ENCODE measurements at places on chromosomes 16 and 17.

GRCh38 chr16:64434526-64435069 lies 687.3 kb downstream of the CDH11 start:
- no peak for DNase-seq

DNA sequence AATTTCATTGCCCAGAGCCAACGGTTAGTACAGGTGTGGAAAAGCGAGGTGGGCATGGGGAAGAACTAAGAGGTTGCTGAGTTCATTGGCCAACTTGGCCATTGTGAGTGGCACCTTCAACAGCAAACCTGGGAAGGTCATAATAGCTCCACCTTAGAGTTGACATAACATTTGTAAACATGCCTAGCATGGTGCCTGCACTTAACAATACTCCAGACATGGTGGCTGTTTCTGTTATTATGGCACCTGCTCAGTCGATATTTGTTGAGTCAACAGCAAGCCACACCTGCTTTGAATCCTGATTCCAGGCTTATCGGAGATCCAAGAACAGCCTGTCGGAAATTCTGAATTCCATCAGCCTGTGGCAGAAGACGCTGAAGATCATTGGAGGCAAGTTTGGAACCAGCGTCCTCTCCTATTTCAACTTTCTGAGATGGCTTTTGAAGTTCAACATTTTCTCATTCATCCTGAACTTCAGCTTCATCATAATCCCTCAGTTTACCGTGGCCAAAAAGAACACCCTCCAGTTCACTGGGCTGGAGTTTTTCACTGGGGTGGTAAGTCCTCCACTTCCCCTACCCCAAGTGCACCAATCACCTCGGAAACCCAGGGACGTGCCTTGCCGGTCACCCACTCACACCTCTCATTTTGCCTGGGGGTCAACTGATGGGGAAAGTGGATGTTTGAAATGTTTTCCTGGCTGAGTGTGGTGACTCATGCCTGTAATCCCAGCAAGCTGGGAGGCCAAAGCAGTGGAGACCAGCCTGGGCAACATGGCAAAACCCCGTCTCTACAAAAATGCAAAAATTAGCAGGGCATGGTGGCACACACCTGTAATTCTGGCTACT lies 46.0 kb downstream of the TMC5 start:
- no peak for DNase-seq

GRCh38 chr17:36011201-36011600 lies 6.6 kb downstream of the CCL23 start:
- no peak for DNase-seq

- DNase-seq = no peak
Observed at GRCh38 chr17:61519754-61520440, 67.7 kb downstream of the TBX4 start.

GRCh38 chr16:12529582-12529981 lies 274.1 kb downstream of the CPPED1 start:
- DNase-seq = no peak

DNA sequence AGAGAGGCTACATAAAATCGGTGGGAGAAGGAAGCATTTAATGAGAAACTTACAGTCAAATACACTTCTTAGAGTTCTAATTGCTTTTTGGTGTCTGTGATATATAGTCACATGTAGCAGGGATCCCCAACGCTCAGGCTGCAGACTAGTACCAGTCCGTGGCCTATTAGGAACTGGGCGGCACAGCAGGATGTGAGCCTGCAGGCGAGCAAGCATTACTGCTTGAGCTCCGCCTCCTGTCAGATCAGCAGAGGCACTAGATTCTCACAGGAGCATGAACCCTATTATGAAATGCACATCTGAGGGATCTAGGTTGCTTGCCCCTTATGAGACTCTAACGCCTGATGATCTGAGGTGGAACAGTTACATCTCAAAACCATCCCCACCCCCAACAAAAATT lies 158.5 kb downstream of the TANC2 start:
- DNase-seq = no peak

DNA sequence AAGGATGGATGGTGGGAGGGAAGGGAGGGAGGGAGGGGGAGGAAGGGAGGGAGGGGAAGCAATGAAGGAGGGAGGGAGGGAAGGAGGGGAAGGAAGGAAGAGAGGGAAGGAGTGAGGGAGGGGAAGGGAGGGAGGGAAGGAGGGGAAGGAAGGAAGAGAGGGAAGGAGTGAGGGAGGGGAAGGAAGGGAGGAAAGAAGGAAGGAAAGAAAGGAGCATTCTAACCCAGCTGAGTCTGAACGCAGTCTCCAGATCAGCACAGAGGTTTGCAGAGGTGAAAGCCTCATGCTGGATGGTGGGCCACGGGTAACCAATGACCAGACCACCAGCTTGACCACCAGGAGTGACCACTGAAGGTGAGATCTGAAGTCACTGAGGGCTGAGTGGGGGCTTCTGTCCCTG lies 18.6 kb downstream of the CCL17 start:
- no peak for DNase-seq

GRCh38 chr16:85204242-85205010 lies 92.2 kb upstream of the CIBAR2 start:
- DNase-seq = no peak

DNA sequence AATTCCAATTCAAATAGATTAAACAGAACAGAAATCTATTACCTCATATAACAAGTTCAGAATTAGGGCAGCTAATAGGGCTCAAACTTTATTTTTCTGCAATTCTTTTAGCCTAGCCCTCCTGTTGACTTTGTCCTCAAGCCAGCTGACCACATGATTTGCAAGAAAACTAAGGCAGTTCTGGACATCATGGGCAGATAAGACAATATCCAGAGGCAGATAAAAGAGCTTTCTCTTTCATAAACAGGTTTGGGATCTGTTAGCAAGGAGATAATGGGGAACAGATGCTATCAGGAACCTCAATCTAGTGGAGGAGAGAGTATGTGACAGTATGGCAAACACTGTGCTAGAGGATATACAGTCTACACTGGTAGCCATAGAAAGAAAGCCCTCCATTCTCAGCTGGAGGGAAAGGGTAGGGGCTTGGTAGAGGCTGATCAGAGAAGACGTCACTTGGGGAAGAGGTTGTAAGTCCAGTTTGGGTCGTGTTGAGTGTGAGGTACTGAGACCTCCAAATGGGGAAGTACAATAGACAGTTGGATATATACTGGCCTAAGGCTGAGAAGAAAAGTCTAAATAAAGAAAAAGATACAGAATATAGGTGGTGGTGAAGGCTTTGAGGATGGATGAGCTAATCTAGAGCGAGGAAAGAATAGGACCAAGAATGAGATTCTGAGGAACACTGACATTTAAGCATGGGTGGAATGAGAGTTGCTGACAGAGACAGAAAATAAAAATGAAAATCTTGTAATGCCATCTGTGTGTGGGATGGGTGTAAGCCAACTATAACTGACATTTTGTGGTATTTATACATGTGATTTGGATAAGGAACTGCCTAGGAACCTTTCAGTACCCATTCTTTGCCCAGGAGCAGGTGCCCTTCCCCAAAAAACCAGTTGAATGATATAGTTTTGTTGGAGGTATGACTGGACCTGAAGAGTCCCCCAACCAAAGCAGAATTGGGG lies 67.4 kb downstream of the CYB561 start:
- DNase-seq = no peak

DNA sequence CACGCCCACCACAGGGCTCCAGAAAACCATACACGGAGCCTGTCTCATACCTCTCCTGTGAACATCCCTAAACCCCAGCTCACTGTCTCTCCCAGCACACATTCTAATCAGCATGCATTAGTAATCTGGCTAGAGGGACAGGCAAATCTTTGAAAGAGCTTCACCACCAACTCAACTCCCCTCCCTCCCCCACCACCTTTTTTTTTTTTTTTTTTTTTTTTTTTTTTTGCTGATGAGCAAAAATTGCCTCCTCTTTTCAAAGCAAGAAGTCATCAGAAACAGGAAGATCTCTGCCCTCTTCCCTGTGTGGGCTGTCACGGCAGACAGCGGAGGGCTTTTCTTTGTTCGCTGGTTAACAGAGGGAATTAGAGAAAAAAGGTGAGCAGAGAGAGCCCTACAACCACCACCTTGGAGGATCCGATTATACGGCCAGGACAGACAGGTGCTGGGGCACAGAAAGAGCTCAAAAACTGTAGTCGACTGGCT lies 19.9 kb downstream of the GAS7 start:
- no peak for DNase-seq

GRCh38 chr17:81422776-81423697 lies 27.8 kb downstream of the BAHCC1 start:
- no peak for DNase-seq

DNA sequence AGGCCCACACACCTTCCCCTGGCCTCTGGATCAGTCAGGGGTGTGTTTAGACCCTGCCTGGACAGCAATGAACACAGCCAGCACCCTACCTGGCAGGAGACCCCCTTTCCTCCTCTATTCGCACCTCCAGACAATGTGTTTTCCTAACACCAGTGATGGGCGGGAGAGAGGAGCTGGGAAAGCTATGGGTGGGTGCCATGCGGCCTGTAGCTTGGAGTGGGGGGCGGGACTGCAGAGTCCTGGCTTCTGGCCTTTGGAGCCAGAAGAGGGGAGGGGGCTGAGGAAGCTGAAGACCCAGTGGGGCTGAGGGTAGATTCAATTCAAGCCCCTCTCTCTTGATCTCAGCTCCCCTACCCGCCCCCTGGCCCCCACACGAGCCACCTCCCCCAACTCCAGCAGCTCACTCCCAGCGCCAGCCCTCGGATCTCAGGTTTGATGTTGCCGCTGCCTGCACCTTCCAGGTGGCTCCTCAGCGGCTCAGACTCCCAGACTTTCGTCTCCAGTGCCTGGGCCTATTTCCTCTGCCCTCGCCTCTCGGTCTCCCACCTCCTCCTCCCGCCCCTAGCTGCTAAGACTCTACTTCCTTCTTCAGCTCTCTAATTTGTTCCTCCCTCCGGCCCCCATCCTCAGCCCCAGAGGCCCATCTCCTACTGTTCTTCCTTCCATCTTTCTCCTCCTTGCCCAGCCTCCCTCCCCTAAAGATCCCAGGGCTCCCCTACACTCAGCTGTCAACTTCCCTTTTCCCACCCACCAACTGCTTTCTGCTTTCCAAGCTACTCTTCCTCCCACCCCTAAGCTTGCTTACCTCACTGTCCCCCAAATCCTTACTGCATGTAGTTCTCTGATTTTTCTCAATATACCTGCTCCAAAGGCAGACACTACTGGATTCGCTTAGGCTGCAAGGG lies 6.8 kb upstream of the SP6 start:
- DNase-seq = no peak

DNA sequence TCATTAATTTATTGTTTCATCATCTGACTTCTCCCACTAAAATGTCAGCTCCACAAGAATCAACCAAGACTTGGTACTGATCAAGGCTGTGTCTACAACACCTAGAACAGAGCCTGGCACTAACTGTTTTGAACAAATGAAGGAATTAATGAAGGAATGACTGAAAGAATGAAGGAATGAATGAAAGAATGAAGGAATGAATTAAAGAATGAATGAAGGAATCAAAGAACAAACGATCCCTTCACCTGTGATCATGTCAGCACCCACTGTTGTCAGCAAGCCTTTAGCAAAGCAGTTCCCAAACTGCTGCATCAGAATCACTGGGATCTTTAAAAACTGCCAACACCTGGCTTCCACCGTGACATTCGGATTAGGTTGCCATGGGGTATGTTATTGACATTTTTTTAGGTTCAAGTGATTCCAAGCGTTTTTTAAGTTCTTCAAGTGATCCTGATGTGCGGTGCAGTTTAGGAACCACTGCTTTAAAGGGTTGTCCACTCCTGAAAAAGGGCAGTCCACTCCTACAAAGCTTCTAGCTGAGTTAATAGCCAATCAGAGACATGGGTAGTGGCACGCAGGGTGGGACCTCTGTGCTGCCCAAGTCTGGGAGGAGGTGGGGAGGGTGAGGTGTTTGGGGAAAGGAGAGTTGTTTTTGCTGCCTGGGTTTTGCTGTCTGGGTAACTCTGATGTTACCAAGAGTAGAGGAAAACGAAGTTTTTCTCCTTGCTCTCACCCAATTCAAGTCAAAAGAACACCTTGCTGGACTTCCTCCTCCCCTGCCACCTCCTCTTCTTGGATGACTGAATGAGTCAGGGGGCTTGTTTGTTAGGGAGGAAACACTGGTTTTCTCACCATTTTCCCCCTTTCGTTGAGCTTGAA lies 89.7 kb downstream of the RAB11FIP4 start:
- no peak for DNase-seq

- DNase-seq = no peak
Observed at GRCh38 chr17:42422412-42422957, 571 bp downstream of the CAVIN1 start.

GRCh38 chr16:71889147-71889546 lies 5.2 kb upstream of the ZNF821 start:
- DNase-seq = no peak

GRCh38 chr17:66610361-66611133 lies 224.4 kb upstream of the CACNG5 start:
- DNase-seq = no peak

DNA sequence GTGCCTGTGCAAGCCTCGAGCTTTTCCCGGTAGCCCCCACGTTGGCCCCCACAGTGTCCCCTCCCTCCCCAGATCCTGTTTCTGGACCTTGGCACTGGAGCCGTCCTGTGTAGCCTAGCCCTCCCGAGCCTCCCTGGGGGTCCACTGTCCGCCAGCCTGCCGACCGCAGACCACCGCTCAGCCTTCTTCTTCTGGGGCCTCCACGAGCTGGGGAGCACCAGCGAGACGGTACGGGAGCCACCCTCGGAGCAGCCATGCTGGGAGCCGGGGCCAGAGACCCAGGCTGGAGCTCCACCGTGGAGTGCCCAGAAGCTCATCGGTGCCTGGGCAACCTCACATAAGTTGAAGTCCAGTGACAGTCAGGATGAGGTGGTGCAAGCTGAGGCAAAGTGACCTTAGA lies 11.8 kb downstream of the RGS11 start:
- DNase-seq = no peak

All from stimulated activated CD8-positive, alpha-beta memory T cell treated with anti-CD3 and anti-CD28 coated beads, Interleukin-4, amount 100 ng/mL, for 1 hour (primary cell).